Subcutaneous preadipocyte (primary cell): ENCODE measurements at places on chromosomes 2 and 18. TPM values are rescaled to one million over a fixed set of nuclear protein-coding genes. Genes with fewer than 3 reads are reported as not detected.

Gene WNT6
- total RNA-seq = not detected in 2 replicates

Gene COL6A3
- total RNA-seq = 1,617 and 2,764 TPM in 2 replicates

Gene PJVK
- total RNA-seq = 0.73 and 0.78 TPM in 2 replicates

Gene CLEC4F
- total RNA-seq = not detected in 2 replicates

Gene FSHR
- total RNA-seq = not detected in 2 replicates

Gene PRSS56
- not detected in 2 replicates for total RNA-seq

Gene VSNL1
- 0.20 TPM in 1 of 2 replicates, not detected in the other for total RNA-seq

Gene HOXD12
- total RNA-seq = not detected in 2 replicates

Gene TXNDC2
- total RNA-seq = under 0.01 TPM in 1 of 2 replicates, not detected in the other

Gene VIL1
- total RNA-seq = under 0.01 TPM in 1 of 2 replicates, not detected in the other

Gene REG3G
- not detected in 2 replicates for total RNA-seq

Gene FOXI3
- not detected in 2 replicates for total RNA-seq

Gene CRACDL
- not detected in 2 replicates for total RNA-seq

Gene DYNAP
- 0.20 TPM in 1 of 2 replicates, not detected in the other for total RNA-seq

Gene THSD7B
- total RNA-seq = not detected in 2 replicates

Gene TBC1D8
- 73.9 and 106 TPM in 2 replicates for total RNA-seq

Gene CCDC85A
- total RNA-seq = 0.20 and 0.73 TPM in 2 replicates

Gene IL1R2
- 0.39 and 1.1 TPM in 2 replicates for total RNA-seq

Gene RAB17
- 0.20 TPM in 1 of 2 replicates, not detected in the other for total RNA-seq

Gene TTL
- total RNA-seq = 48.1 and 80.0 TPM in 2 replicates

Gene C2orf81
- total RNA-seq = 0.98 and 1.1 TPM in 2 replicates

Gene SCYGR4
- not detected in 2 replicates for total RNA-seq

Gene SRBD1
- 18.0 and 21.9 TPM in 2 replicates for total RNA-seq

Gene ALLC
- not detected in 2 replicates for total RNA-seq

Gene ANKRD30BL
- not detected in 2 replicates for total RNA-seq

Gene MBP
- total RNA-seq = 18.8 and 26.5 TPM in 2 replicates

Gene CD8B2
- not detected in 2 replicates for total RNA-seq

Gene CCT4
- total RNA-seq = 163 and 197 TPM in 2 replicates

Gene GREB1
- total RNA-seq = 0.78 and 1.1 TPM in 2 replicates

Gene AFF3
- not detected in 2 replicates for total RNA-seq

Gene CACNB4
- 0.37 and 0.39 TPM in 2 replicates for total RNA-seq

Gene REG3A
- not detected in 2 replicates for total RNA-seq

Gene SLC9A4
- not detected in 2 replicates for total RNA-seq

Gene MATN3
- total RNA-seq = 0.39 and 0.73 TPM in 2 replicates

Gene SERPINB13
- not detected in 2 replicates for total RNA-seq

Gene LOXHD1
- not detected in 2 replicates for total RNA-seq

Gene LONRF2
- total RNA-seq = under 0.01 TPM in 2 replicates

Gene UNC80
- not detected in 2 replicates for total RNA-seq

Gene PRKD3
- 40.4 and 67.1 TPM in 2 replicates for total RNA-seq

Gene AOX1
- 183 and 229 TPM in 2 replicates for total RNA-seq

Gene EGR4
- not detected in 2 replicates for total RNA-seq

Gene MDH1B
- 0.37 and 0.78 TPM in 2 replicates for total RNA-seq
